Effector CD4-positive, alpha-beta T cell (primary cell): ENCODE measurements at places on chromosomes 7 and 10.

DNA sequence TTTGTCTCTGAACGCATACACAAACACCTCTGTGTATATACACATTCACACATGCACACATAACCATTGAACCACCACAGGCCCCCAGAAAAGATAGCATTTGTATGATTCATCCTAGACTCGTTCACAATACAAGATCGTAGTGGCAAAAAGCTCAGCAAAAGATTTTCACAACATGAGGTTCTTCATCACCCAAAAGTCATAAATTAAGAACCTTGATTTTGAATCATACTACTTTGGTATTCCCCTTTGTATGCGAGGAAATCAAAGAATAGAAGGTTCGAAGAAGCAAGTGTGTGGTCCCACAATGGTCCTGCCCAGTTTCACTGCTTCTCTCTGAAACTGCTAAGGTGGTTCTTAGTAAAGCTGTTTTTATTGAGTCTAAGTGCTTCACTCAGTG is 200.7 kb downstream of the CELF2 start:
- DNase-seq: no peak

GRCh38 chr10:123007558-123008354 is 839 bp downstream of the IKZF5 start:
- DNase-seq: peak; percentile 35

DNA sequence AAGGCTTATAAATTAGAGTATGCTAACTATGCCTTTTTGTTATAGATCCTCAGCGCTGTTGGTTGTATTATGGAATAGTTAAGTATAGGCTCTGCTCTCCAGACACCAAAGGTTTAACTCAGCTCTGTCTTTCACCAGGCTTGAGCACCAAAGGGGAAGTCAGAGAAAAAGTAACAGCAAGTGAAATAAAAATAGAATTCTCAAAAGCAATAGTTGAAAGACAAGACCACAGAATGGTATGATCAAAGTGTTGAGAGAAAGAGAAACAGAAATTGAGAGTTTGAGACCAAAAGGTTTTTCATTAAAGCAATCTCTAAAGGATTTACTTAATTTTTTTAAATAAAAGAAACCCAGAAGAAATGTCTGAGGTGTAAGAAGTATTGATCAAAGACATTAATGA is 529.8 kb upstream of the C7orf33 start:
- DNase-seq: no peak

DNA sequence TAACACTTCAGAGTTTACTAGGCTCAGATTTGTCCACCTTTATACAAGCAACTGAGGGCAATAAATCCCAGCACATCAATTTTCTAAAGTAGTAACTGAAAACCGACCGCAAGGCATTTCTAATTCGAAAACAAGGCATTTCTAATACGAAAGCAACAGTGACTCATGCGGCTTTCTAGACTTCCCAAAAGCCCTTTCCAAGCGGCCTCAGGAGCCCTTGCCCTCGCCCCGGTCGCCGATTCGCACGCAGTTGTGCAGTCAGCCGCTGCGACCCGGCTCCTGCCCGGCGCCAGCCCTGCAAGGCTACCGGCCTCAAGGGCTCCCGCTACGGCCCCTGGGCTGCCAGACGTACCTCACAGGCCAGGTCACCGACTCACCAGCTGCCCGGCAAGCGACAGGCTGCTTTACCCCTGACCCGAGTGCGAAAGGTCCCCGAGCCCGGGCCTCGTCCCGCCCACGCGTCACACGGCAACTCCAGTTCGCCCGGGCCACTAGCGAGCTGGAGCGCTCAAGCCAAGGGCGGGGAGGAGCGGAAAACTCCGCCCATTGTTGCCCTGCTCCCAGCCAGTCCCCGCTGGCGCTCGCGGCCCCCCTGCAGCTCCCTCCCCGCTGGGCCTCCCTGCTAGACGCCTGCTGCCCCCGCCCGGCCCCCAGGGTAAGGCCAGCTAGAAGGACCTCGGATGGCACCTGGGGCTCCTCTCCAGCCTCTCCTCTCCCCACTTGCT is 7.3 kb downstream of the NCOA4 start:
- peak; percentile 80 for DNase-seq

GRCh38 chr10:21329995-21330627 is 195.4 kb downstream of the SKIDA1 start:
- no peak for DNase-seq

DNA sequence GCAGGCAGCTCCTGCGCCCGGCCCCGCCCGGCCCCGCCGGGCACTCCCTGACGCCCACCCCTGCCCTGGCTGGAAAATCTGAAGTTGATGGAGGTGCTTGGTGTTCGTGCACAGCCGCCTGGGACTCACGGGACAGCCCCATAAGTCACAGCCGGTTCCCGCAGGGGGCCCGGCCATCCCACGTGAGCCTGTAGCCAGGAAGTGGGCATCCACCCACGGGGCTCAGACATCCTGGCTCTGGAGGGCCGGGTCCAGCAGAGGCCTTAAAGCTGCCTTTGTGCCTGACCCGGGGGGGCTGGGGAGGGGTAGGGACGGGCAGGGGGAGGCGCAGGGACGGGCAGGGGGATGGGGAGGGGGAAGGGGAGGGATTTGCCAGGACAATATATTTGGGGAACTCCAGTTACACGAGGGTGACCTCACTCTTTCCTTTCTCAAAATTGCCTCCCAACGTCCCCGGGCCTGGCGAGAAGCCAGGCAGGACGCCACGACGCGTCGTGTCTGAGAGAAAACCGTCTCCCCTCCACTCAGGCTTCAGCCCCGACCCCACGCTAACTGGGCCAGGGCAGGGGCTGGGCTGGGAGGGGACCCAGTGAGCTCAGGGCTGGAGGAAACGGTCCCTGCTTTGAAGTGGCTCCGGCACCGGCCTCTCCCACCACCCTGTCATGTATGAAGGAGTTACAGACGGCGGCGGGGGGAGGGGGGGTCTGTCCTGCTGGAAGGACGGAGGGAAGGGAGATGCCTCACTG is 82.1 kb upstream of the PDGFA start:
- peak; percentile 72 for DNase-seq

DNA sequence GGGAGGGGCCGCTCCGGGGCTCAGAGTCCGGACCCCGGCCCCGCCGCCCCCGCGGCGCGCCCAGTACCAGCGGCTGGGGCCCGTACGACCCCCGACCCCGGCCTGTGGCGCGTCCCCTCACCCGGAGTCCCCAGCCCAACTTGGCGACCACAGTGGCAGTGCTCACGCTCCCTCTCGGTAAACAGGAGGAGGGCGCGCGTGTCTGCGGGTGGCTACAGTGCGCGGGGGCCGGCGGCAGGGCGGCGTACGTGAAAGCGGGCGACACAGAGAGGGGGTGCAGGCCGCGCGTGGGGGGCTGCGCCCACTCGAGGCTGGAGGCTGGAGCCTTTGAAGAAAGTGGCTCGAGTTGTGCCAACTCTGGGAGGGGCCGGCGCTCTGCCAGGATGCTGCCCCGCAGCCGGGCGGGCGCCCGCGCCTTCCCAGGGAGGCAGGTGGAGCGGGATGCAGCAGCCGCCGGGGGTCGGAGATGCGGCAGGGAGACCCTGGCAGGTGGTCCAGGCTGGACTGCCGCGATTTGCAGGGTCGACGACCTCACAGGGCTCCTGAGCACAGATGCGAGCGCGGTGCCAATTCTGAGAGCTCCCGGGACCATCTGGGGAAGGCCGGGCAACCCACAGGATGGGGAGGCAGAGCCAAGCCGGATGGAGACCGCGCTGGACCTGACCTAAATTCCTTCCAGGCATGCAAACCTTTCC is 655 bp downstream of the PTPRE start:
- DNase-seq: no peak

DNA sequence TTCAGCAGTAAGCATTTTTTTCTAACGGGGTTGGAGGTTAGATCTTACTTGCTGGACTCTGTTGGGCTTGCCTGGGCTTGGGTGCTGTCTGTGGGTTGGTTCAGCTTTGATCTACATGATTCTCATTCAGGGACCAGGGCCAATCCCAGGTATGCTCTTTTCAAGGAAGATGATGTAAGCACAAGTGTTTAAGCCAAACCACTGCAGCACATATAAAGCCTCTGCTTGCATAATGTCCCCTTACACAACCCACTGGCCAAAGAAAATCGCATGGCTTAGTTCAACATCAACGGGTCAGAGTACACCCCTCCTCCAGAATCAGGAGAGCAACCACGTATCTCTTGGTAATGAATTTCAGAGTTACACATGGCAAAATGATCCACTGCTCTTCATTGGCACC is 83.9 kb downstream of the DNAJB9 start:
- no peak for DNase-seq

DNA sequence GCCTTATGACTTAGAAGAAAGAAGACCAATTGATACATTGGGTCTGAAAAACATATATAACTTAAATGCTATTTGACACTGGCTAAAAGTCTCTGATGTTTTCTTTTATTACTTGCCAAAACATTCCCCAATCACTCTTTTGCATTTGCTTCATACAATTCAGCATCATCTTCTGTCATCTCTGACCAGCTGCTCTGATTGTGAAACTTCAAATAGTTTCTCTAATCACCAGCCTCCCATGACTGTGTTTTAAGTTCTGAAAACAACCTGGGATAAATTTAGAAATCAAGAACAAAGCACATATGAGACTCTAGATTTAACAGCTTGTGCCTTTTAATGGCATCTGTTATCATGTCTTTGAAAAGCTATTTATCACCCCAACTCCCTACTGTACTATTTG is 208.4 kb upstream of the KCND2 start:
- no peak for DNase-seq

DNA sequence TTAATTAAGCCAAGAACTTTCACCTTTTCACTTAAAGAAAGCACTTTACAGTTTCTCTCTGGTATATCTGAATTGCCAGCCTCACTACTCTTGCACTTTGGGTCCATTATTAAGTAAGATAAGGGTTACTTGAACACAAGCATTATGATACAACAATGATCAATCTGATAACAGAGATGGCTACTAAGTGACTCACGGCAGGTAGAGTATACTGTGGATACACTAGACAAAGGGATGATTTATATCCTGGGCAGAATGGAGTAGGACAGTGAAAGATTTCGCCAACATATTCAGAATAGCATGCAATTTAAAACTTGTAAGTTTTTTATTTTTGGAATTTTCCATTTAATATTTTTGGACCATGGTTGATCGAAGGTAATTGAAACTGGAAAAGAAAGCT is 34.3 kb upstream of the ITGB8 start:
- DNase-seq: no peak

DNA sequence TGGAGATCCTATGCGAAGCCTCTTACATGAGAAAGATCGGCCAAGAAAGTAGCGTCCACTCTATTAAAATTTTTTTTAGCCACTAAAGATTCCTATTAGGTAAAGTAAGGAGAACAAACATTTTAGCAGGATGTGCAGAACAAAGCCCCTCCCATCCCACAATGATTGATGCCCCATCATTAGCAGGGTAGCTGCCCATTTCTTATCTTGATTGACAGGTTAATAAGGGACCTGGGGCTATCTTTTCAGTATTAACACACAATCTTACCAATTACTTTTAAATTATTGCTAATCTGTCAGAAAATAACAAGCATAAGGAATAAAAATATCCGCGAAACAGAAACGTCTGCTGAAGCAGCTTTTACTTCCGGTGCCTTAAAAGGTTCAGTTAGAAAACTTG is 5.1 kb downstream of the FZD8 start:
- DNase-seq: no peak

GRCh38 chr10:87734987-87735827 is 75.5 kb downstream of the PAPSS2 start:
- no peak for DNase-seq

GRCh38 chr7:139355320-139355719 is 4.4 kb upstream of the LUC7L2 start:
- no peak for DNase-seq

- no peak for DNase-seq
Measured at GRCh38 chr7:102255501-102255900, 31.2 kb upstream of the SH2B2 start.

GRCh38 chr7:17129218-17129617 is 169.2 kb upstream of the AHR start:
- DNase-seq: no peak

- DNase-seq: no peak
Measured at GRCh38 chr10:89248990-89249389, 2.6 kb downstream of the LIPA start.
